ENCODE measurements at places on chromosomes 1 and 21. TPM values are rescaled to one million over a fixed set of nuclear protein-coding genes. Genes with fewer than 3 reads are reported as not detected.

BATF3 gene
- total RNA-seq = 1.6 TPM

ANXA9 gene
- total RNA-seq = 20.6 TPM

LCE1E gene
- not detected for total RNA-seq

A3GALT2 gene
- not detected for total RNA-seq

FNBP1L gene
- total RNA-seq = 27.1 TPM

MYOG gene
- total RNA-seq = not detected

BTG2 gene
- total RNA-seq = 13.2 TPM

ACTL8 gene
- not detected for total RNA-seq

TRABD2B gene
- total RNA-seq = 2.0 TPM

BTBD19 gene
- 4.8 TPM for total RNA-seq

KRTAP20-4 gene
- not detected for total RNA-seq

UMODL1 gene
- total RNA-seq = not detected

MEAF6 gene
- 68.5 TPM for total RNA-seq

SYCP1 gene
- not detected for total RNA-seq

S100A2 gene
- total RNA-seq = 41.3 TPM

Data from A172 (cell line).